ENCODE measurements at places on chromosomes 5 and 9.

GRCh38 chr5:140113180-140113698 lies 670 bp upstream of the PURA start:
- DNase-seq, result no peak

DNA sequence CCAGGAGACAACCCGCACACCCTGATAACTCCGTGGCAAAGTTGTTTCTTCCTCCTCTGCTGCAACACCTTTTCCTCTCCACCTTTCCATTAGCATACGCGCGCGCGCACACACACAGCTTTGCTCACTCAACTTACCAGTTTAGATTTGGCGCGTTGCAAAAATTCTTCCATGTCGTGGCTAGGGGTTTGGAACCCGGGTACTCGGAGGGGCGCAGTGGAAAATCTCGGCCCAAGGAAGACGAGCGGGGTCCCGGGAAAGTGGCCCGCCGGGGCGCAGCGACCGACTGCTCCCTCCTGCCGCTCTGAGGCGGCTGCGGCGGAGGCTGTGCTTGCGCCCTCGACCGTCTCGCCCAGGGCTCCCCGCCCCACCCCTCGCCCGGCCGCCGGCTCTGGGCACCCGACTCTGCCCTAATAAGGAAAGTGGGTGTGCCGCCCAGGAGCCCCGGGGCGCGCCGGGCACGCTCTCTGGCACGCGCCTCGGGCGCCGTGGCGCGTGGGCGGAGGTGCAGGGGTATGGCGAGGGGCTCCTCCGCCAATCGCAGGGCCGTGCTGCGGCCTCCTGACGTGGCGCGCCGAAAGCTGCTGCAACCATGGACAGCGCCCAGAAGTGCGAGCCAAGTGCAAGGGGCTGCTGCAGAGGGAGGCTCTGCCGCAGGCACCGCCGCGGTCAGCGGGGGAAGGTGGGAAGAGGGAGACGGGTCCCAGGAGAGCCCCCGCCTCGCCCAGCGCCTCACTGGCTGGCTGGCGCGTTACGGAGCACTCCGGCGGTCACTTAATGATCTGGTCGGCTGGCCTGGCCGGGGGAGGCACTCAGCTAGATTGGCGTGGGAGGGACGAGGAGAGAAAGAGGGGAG lies at the start of gene PRUNE2:
TSS of gene PRUNE2 (minus strand) at position 324 of the 856 bp plus-strand sequence. CDS start at position 173, 151 bp downstream.
- DNase-seq, result no peak

DNA sequence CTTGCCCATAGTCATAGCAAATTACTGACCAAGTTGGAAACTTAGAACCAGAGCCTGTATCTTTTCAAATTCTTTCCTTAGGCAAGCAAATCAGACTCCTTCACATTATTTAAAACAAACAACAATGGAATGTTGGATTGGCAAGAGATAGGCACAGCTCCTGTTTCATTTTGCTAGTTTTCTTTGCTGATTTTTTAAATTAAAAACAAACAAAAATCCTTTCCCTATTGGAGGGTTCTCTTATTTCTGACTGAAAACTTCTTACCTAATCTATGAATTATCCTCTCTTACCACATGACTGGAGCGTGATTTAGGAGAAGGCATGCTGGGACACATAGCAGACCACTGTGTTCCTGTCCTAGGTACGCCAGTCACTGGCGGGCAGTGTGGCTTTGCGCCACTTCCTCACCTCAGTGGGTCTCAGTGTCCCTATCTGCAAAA lies 63.0 kb downstream of the TTC39B start:
- DNase-seq, result no peak

DNA sequence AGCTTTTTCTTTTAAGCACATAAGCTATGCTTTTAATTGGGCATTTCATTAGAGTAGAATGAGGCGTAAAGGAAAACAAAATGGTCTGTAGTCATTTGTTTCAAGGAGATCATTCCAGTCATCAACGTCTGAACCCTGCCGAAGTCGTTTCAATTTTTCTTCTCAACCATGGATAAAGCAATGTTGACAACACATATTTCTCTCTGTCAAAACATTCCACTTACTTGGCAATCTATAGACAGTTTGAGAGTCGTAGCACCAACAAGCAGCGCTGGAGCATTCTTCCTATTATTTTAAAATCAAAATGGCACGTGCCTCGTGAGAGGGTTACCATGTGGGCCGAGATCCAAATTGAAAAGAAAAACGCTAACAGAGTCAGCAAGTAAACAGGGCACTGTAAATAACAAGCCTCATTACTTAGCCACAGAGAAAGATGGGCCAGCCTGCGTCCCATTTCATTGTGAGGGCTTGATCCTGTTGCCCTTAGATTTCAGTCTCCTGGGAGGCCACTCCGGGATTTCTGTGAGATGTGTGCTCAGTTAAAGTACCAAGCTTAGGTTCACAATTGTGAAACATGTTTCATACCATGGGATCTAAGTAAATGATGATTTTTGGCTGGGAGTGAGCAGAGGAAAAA lies 422.9 kb downstream of the DTWD2 start:
- no peak for DNase-seq

DNA sequence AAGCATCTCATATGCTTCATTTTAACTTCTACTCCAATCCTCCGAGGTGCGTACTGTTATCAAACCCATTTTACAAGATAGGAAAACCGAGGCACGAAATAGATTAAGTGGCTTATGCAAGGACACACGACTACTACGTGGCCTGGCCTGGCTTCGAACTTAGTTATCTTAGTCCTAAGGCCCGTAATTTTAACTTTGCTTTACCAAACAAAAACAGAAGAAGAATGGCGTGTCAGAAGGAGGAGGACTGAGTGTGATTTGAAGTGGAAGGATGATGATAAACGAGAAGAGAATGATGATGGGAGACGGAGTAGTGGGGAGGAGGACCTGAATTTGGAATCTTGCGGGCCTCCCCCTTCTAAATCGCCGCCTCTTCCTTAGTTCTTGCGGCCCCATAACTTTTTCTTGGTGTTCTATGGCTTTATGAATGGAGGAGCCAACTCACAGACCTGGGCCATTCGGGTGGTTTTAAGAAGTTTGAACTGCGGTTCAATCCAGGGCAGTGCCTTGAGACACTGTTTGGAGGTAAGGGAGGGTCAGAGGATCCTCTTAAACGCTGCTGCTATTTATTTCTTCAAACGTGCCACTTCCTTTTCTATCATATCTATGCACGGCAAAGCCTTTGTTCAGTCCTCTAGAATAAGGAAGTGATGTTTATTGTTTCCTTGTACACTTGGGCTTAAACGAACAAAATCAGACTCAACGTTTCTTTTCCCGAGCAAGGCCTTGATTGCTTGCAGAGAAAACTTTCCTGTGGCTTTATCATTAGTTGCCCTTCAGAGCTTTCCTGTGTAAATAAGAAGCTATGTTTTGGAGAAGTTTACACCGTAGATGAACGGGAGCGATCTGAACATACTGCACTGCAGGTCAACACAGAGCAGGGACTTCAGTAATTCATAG lies 795 bp downstream of the CNOT8 start:
- no peak for DNase-seq

DNA sequence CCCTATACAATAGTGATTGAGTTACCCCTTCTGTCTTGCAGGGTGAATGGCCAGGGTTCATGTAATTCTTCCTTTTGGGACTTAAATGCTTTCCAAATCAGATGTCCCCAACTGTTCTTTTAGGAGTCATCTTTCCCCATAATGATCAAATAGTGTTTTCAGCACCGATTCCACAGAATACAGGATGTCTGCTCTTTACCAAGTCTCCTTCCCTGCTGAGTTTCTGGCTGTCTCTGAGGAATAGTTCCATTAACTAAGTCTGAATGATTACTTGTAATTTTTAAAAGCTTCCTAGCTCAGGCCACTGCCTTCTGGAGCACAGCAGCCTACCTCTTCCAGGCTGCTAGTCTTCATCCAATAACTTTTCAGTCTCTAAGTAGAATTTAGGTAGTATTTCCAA lies 630.7 kb upstream of the ZNF608 start:
- no peak for DNase-seq

DNA sequence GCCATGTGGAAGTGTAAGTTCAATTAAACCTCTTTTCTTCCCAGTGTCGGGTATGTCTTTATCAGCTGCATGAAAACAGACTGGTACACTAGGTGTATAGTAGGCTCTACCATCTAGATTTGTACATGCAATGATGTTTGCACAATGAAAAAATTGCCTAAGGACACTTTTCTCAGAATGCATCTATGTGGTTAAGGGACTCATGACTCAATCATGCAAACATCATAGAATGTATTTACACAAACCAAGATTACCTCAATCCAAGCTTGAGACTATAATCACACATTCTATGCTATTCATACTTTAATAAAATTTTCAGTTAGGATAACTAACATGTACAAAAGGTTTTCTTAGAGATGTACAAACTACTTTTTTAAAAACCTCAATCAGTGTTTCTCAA lies 1164.5 kb downstream of the CDH12 start:
- no peak for DNase-seq

DNA sequence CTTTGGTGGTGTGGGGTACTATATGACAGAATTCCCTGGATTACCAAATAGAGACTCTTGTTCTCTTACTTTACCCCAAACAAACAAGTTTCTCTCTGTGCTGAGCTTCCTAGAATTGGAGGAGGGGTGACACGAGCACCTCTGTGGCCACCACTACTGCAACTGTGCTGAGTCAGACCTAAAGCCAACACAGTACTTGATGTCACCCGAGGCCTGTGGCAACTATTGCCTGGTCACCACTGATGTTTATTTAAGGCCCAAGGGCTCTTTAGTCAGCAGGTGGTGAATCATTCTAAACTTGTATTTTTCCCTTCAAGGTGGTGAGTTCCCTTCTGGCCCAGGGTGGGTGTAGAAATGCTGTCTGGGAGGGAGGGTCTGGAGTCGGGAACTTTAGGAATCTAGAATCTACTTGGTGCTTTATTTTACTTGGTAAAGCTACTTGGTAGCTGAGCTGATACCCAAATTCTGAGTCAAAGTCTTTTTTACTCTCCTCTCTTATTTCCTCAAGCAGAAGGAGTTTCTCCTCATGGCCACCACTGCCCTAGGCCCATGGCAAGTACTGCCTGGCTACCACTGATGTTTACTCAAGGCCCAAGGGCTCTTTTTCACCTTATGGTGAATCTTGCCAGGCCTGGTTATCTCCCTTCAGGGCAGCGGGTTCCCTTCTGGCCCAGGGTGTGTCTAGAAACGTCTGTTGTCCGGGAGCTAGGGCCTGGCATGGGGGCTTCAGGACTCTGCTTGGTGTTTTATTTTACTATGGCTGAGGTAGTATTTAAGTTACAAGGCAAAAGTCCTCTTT lies 9.8 kb downstream of the LURAP1L start:
- DNase-seq, result peak; percentile 95

DNA sequence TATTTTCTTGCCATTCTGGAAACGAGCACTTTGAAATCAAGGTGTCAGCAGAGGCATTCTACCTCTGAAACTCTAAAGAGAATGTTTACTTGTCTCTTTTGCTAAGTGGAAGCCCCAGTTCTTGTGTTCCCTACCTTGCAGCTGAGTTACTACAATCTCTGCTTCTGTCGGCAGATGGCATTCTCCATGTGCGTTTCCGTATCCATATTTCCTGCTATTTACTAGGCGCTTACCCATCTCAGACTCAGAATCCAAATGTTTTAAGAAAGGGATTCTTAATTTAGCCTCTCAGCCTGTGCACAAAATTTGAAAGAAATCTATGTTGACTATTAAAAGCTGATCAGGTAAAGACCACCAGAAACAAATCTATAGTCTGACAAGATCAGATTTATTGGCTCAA lies 221.3 kb upstream of the FTMT start:
- no peak for DNase-seq

GRCh38 chr5:150285114-150285513 lies 4.5 kb downstream of the CAMK2A start:
- DNase-seq, result no peak

DNA sequence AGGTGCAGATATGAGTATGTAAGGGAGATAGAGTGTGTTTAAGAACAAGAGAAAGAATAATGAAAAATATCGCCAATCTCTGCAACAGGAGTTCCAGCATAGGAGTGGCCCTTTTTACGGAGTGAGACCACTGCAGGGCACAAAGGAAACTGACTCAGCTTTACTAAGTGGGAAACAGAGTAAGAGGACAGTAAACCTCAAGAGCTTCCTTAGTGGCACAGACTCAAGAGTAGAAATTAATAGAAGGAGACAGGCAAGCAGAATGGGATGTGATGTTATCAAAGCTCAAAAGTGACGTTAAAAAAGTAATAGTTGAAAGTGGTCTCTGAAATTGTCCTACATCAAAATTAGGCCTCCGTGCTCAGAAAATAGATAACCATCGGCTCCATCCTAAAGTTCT lies 2.1 kb upstream of the SH3RF2 start:
- no peak for DNase-seq

DNA sequence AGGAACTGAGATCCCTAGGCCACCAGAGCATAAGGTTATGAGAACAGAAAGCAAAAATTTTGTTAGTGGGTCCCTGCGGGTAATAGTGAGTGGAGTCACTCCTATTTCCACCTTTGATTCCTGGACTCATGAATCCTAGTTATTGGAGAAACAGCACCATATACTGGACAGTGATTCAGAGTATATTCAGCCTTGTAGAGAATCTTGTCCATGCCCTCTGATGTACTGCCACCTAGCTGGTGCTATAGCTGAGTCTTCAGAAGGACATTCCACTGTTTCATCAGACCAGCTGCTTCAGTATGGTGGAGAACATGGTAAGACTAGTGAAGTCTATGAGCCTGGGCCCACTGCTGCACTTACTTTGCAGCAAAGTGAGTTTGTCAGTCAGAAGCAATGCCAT lies 25.0 kb upstream of the ITGA2 start:
- DNase-seq, result no peak

GRCh38 chr5:137596941-137597340 lies 97.8 kb upstream of the SPOCK1 start:
- DNase-seq, result no peak

DNA sequence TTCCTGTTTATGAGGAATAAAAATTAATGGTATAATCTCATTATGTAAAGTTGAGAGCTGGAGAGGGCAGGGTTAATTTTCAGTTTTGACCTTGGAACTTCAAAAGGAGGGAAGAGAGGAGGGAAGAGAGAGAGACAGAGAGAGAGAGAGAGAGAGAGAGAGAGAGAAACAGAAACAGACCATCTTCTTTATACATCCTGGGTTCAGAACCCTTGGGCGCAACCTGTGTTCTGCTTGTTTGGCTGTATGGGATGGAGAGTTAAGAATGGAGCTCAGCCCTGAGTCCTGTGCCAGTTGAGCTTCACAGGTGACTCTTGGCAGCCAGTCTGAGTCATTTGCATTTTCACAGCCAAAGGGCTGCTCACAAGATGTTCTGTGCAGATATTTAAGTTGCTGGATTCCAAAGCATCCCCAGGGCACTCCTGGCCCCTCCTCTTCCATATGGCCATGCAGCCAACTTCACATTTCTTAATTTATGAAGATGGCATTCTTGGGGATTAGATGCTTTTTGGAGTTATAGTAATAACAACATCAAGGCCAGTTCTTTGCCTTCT lies 143.5 kb downstream of the CARTPT start:
- no peak for DNase-seq
